A549 treated with GW870086 at 1 μM for 4 hours (cell line): ENCODE measurements at places on chromosomes 16 and 17. TPM values are rescaled to one million over a fixed set of nuclear protein-coding genes. Genes with fewer than 3 reads are reported as not detected.

ST3GAL2 gene
- 19.3 to 27.1 TPM (median 24.2 TPM) in 5 replicates for total RNA-seq

KDM6B gene
- 9.9 to 17.7 TPM (median 12.8 TPM) in 5 replicates for total RNA-seq

PIRT gene
- not detected in 5 replicates for total RNA-seq

TP53TG3 gene
- total RNA-seq: 0.61 to 1.00 TPM (median 0.79 TPM) in 4 of 5 replicates, not detected in the other

DBNDD1 gene
- total RNA-seq: 45.5 to 65.7 TPM (median 58.6 TPM) in 5 replicates

TBC1D3G gene
- not detected in 5 replicates for total RNA-seq

TM4SF5 gene
- 0.40 to 1.3 TPM (median 0.70 TPM) in 5 replicates for total RNA-seq

IRX6 gene
- not detected in 5 replicates for total RNA-seq
